ENCODE measurements at places on chromosomes 6 and 20. TPM values are rescaled to one million over a fixed set of nuclear protein-coding genes. Genes with fewer than 3 reads are reported as not detected.

Gene FOXF2
- not detected for total RNA-seq

DNA sequence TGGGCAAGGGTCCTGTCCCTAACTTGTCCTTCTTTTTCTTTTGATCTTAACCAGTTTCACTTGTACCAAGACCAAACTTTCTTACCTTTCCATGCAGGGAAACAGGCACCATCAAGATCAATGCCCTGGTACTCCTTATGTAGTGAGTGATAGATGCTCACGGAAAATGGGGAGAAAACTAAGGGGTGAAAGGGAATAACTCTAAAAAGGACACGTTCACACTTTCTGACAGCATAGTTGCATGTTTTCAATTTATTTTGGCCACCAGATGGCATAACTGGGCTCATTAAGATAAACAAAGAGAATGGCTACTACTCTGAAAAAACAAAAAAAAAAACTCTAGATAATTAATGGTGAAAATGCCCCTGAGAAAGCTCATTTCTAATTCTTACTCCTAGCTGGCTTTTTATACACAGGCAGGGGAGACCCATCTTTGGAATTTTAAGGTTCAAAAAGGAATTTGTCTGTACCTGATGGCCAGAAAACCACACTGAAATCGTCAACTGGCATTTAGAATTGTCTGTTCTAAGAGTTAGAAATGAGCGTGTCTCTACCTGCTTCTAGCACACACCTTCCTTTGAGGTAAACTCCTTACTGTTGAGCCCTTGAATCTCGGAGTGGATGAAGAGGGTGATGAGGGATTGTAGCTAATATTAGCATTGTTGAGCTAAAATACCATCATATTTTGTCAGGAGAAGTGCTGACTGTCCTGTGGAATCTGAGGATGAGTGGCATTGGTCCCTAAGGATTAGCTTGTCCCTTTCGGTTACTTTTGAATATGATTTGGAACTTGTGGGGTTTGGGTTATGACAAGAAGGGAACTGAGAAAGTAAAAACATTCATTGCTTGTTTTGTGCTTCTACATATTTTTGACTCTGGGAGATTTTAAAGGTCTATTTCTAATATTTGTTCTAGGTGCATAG, 62.2 kb upstream of the DDR1 start:
- no peak for DNase-seq

Gene HAO1
- not detected for total RNA-seq

DNA sequence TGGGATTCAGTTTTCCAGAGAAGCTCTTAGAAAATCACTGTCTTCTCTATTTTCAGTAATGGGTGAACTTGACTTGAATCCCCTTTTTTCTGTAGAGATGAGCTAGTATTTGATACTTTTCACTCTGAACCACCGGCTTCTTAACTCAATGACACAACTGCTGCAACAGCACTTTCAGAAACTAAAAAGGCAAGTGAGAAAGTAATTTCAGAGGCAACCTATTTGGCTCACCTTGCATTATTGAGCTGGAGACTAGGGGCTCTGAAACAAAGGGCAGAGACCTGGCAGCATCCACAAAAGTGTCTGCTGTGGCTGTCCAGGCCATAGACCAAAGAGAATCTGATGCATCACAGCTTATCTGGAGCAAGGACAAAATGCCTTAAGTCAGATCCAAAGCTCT, 289.8 kb upstream of the IRAK1BP1 start:
- DNase-seq, result no peak

Gene MOXD1
- total RNA-seq, result 9.1 TPM

DNA sequence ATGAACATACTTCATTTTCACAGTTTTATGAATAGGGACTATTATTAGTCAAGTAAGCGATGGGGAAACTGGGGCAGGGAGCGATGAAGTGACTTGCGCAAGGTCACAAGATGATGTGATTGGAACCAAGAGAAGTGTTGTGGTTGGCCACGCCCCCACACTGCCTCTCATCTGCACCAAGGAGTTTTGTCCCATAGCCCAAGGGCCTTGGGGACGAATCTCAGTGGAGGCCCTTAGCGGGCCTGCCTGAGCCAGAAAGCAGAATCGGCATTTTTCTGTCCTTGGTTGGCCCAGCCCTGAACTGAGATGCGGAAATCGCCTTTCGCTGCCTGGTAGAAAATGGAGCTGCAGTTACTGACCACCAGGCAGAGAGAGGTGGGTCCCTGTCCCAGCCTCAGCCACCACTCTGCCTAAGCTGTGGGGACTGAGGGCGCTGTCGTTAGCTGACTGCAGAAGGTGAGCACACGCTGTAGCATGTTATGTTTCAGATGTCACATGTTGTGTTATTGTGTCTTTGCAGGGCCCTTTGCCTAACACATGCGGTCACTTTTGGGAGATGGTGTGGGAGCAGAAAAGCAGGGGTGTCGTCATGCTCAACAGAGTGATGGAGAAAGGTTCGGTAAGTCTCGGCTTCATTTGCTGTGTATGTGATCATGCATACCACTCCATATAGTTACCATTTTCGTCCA, 57.8 kb downstream of the PTPN1 start:
- no peak for DNase-seq

Gene GRIK2
- 8.2 TPM for total RNA-seq

DNA sequence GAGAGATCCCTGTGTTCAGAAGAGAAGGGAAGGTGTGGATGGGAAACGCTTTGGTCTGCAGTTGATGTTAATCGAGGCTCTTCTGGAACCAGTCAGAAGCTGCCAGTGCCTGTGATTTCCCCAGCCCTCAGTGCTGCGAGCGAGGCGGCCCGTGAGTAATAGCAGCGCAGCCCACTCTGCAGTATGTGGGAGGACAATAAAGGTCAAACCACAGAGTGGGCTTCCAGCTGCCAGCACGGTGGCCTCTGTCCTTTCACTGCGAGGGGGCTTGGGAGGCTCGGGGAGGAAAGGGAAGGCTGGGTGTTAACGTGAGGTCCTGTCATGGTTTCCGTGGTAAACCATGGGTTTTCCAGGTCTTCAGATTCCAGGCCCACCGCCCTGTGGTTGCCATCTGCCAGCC, 32.3 kb upstream of the TAGAP start:
- DNase-seq, result no peak

All from chondrocyte (in vitro differentiated cells).